Type B pancreatic cell (in vitro differentiated cells): ENCODE measurements at places on chromosomes 7 and 10. TPM values are rescaled to one million over a fixed set of nuclear protein-coding genes. Genes with fewer than 3 reads are reported as not detected.

The FKBP6 gene
- not detected in 2 replicates for total RNA-seq

The GPRIN2 gene
- total RNA-seq: 4.4 and 7.0 TPM in 2 replicates

The SLC26A3 gene
- total RNA-seq: 4.7 and 14.3 TPM in 2 replicates

The TFEC gene
- total RNA-seq: 0.12 and 0.62 TPM in 2 replicates

The FBH1 gene
- 73.0 TPM in 2 replicates for total RNA-seq

- no peaks in the 10 kb centered on the region for H3K4me1 ChIP-seq
- H3K36me3 ChIP-seq: no peaks in the 10 kb centered on the region
- DNase-seq: no peak
- H3K27me3 ChIP-seq: peaks cover 10% of the 10 kb centered on the region
- no peak overlapping the region for H3K27ac ChIP-seq
Measured at GRCh38 chr7:12146813-12147212, 64.3 kb upstream of the TMEM106B start.

GRCh38 chr7:156832195-156832877 lies 60.6 kb downstream of the LMBR1 start:
- no peak overlapping the region for H3K27ac ChIP-seq
- DNase-seq: no peak
- H3K4me1 ChIP-seq: peaks cover 6% of the 10 kb centered on the region
- no peak overlapping the region for H3K4me3 ChIP-seq

DNA sequence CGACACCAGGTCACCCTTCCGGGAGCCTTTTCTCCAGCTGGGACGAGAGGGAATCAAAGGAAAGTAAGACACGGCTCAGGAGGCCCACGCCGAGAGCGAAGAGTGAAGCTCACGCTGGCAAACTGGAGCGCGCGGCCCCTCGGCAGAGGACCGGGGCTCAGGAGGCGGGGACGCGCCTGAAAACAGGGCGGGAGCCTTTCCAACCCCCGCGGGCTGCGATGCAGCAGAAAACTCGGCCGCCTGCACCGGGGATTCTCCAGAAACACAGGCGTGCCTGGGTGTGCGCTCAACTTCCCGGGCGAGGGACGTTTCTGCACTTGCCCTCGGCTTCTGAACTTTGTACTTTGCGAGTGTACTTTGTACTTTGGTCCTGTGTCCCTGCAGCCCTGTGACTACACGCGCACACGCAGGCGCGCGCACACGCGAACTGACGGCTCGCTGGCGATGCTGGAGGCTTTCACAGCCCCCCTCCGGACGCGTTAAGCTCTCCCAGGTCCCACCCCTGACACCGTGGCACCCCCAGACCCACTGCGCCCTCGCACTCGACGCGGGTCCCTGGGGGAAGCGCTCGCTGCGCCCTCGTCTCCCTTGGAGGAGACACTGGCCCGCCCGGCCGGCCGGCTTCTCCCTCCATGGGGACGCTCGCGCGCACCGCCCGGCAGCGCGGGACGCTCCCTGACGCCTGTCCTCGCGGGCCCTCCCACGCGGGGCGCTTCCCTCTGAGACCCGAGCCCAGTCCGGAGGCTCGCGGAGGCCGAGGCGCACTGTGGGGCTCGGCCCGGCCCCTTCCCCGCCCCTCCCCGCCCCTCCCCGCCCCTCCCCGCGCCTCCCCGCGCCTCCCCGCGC lies 588 bp upstream of the PAOX start:
- H3K36me3 ChIP-seq: no peaks in the 10 kb centered on the region
- H3K27ac ChIP-seq: peak overlapping the region; percentile 50
- DNase-seq: peak; percentile 83
- peak overlapping the region; percentile 85 for H3K4me3 ChIP-seq
- peaks cover 10% of the 10 kb centered on the region for H3K4me1 ChIP-seq
- H3K27me3 ChIP-seq: no peaks in the 10 kb centered on the region

DNA sequence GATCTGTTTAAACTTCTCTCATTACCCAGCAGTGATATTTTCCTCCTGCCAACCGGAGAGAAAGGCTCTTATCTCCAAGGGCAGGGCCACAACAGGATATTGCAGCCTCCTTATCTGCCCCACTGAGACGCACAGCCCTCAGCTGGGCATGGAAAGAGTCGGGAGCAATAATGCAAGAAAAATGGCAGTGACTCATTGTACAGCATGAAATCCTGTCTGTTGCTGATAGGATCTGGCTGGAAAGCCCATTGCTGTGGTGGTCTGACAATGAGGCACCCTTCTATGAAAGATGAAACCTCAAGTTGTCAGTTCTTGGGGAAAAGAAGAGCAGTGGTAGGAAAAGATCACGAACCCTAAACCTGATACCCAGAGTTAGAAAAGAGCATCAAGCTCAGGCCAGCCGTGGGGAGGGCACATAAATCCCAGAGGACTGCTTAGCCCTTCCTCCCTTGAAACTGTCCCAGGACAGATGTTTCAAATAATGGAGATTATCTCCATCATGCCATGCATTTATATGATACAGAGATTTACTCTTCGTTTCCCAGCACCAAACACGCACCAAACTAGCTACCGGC lies 47.0 kb upstream of the FIGNL1 start:
- DNase-seq: no peak
- no peaks in the 10 kb centered on the region for H3K36me3 ChIP-seq
- peak overlapping the region; percentile 43 for H3K4me3 ChIP-seq
- H3K27ac ChIP-seq: peak overlapping the region; percentile 62
- peaks cover 10% of the 10 kb centered on the region for H3K4me1 ChIP-seq

- DNase-seq: no peak
- H3K4me3 ChIP-seq: no peak overlapping the region
- no peaks in the 10 kb centered on the region for H3K36me3 ChIP-seq
- H3K27me3 ChIP-seq: no peaks in the 10 kb centered on the region
- no peak overlapping the region for H3K27ac ChIP-seq
- no peaks in the 10 kb centered on the region for H3K4me1 ChIP-seq
Measured at GRCh38 chr7:145848691-145849090, 267.9 kb upstream of the CNTNAP2 start.

DNA sequence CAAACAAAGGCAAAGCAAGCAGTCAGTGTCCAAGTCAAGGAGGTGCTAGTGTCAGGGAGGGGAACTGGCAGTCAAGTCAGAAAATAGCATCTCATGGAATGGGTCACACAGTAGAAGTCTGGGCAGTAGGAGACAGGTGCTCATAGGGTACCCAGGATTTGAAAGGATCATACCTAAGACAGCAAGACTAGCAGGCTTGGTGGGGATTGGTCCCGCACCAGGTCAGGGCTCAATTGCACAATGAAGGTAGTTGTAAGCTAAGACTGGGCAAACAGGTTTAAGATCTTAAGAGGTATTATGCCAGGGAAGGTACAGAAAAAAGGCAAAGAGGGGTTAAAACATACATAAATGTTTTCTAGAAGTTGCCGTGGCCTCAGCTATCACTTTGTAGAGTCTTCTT lies 181.4 kb upstream of the ETV1 start:
- no peak overlapping the region for H3K27ac ChIP-seq
- no peaks in the 10 kb centered on the region for H3K36me3 ChIP-seq
- H3K27me3 ChIP-seq: no peaks in the 10 kb centered on the region
- no peak overlapping the region for H3K4me3 ChIP-seq
- DNase-seq: no peak

DNA sequence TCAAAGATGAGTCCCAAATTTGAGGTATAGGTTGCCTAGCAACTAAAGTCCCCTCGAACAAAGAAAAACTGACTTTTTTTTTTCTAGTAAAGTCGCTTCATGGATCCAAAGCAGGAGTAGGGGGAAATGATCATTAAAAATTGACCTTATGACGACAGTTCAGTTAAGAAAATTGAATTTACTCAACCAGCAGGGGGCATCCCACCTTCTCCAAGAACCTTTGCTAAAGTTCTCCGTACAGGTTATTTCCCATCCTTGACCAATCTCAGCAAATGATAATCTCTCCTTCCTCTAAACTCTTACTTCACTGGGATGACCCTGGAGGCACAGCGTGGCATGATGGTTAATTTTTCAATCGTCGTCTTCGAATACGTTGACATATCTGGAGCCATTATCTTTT lies 228.3 kb downstream of the CALN1 start:
- no peak for DNase-seq
- no peaks in the 10 kb centered on the region for H3K36me3 ChIP-seq
- no peaks in the 10 kb centered on the region for H3K4me1 ChIP-seq
- H3K27me3 ChIP-seq: no peaks in the 10 kb centered on the region
- no peak overlapping the region for H3K27ac ChIP-seq
- no peak overlapping the region for H3K4me3 ChIP-seq

DNA sequence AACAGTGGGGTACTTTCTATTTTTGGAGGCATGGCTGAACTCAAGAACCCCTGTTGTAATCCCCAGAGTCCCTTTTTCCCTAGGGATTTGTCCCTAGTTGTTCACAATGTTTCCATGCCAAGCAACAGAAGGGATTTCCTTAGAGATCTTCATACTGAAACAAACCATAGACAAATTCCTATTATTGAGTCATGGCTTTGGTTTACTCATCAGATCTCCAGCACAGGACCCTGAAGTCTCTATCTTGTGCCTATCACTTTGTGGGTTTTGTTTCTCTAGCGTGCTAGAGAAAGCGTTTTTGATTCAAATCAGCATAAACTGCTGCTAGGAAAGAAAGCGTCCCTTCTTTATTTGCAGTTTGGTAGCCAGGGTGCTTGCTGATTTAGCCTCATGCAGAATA lies 165.0 kb downstream of the BAMBI start:
- H3K27me3 ChIP-seq: no peaks in the 10 kb centered on the region
- no peaks in the 10 kb centered on the region for H3K36me3 ChIP-seq
- H3K27ac ChIP-seq: no peak overlapping the region
- peaks cover 22% of the 10 kb centered on the region for H3K4me1 ChIP-seq
- H3K4me3 ChIP-seq: no peak overlapping the region
- no peak for DNase-seq

GRCh38 chr10:7664707-7665106 lies 2.1 kb downstream of the ITIH5 start:
- peaks cover 32% of the 10 kb centered on the region for H3K4me1 ChIP-seq
- H3K27ac ChIP-seq: no peak overlapping the region
- peak overlapping the region; percentile 38 for H3K4me3 ChIP-seq
- no peaks in the 10 kb centered on the region for H3K36me3 ChIP-seq
- no peak for DNase-seq
- peaks cover 36% of the 10 kb centered on the region for H3K27me3 ChIP-seq

DNA sequence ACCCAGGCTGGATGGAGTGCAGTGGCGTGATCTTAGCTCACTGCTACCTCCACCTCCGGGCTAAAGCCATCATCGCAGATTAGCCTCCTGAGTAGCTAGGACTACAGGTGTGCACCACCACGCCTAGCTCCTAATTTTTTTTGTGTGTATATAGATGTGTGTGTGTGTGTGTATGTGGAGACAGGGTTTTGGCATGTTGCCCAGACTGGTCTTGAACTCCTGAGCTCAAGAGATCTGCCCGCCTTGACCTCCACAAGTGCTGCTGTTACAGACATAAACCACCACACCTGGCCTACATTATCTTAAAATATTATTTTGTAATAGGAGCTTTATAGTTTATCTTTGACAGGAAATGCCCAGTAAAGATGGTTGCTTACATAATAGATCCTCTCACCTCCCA lies 25.0 kb downstream of the FOXP2 start:
- no peaks in the 10 kb centered on the region for H3K4me1 ChIP-seq
- H3K27ac ChIP-seq: no peak overlapping the region
- DNase-seq: no peak
- H3K27me3 ChIP-seq: no peaks in the 10 kb centered on the region
- no peak overlapping the region for H3K4me3 ChIP-seq
- peaks cover 4% of the 10 kb centered on the region for H3K36me3 ChIP-seq

DNA sequence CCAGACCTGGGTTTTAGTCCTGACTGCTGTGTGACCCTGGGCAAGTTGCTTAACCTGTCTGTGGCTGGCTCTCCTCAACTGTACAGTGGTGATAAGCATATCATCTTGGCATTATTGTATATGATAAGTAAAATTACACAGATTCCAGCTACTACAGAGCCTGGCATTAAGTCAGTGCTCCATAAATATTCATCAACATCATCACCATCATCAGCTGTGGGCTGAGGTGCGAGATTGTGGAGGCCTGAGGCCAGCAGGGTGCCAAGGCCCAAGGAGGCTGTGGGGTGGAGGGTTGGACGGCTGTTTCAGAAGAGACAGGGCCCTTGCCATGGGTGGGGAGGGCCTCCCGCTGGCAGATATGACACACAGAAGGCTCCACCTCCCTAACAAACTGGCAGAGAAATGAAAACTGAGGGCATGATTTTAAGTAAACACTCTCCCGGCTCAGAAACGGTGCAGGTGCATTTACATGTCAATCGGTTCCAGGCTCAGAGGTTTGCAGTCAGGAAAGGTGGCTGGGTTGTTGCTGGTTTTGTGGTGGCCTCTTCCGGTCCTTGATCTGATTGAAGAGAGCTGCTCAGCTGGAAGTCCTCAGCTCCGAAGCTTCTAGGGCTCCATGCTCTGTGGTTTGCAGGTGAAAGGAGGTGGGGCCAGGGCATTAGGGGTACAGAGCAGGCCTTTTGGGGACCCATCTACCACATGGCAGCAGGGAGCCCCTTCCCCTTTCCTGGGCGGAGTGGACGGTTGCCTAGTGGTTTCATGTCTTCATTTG lies 10.2 kb downstream of the CRYGN start:
- H3K4me1 ChIP-seq: peaks cover 40% of the 10 kb centered on the region
- no peak for DNase-seq
- no peaks in the 10 kb centered on the region for H3K27me3 ChIP-seq
- H3K36me3 ChIP-seq: no peaks in the 10 kb centered on the region

GRCh38 chr7:80804589-80804988 lies 114.3 kb downstream of the SEMA3C start:
- no peak overlapping the region for H3K27ac ChIP-seq
- peaks cover 9% of the 10 kb centered on the region for H3K36me3 ChIP-seq
- DNase-seq: no peak
- peaks cover 5% of the 10 kb centered on the region for H3K4me1 ChIP-seq

GRCh38 chr7:29607259-29607658 lies 43.6 kb downstream of the PRR15 start:
- H3K4me3 ChIP-seq: no peak overlapping the region
- peaks cover 31% of the 10 kb centered on the region for H3K4me1 ChIP-seq
- no peaks in the 10 kb centered on the region for H3K36me3 ChIP-seq
- peak overlapping the region; percentile 90 for H3K27ac ChIP-seq

GRCh38 chr10:24415455-24416125 lies 206.7 kb downstream of the KIAA1217 start:
- no peaks in the 10 kb centered on the region for H3K27me3 ChIP-seq
- DNase-seq: no peak
- H3K4me1 ChIP-seq: peaks cover 29% of the 10 kb centered on the region
- H3K4me3 ChIP-seq: peak overlapping the region; percentile 57
- H3K27ac ChIP-seq: peak overlapping the region; percentile 83

GRCh38 chr10:74022926-74023629 lies 25.2 kb downstream of the VCL start:
- peaks cover 25% of the 10 kb centered on the region for H3K36me3 ChIP-seq
- no peak overlapping the region for H3K4me3 ChIP-seq
- peaks cover 23% of the 10 kb centered on the region for H3K4me1 ChIP-seq
- H3K27ac ChIP-seq: peak overlapping the region; percentile 23
- DNase-seq: no peak

DNA sequence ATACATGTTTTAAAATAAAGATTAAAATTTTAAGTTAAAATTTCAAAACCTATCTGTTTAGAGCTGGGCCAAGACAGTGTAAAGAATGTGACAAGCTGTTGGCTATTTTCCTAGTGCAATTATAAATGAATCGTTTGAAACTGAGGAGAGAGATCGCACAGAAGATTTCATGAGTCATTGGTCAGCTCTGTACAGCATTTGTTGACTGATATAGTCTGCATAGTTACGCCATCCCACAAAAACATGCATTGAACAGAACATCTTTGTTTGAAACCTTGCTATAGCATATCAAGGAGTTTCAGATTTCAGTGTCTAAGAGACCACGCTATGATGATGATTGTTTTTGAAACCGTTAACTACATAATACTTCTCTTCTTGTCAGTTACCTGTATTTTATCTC lies 1.3 kb upstream of the C10orf67 start:
- no peaks in the 10 kb centered on the region for H3K36me3 ChIP-seq
- no peak for DNase-seq
- H3K4me1 ChIP-seq: peaks cover 9% of the 10 kb centered on the region

- peaks cover 22% of the 10 kb centered on the region for H3K4me1 ChIP-seq
- no peak for DNase-seq
- H3K27ac ChIP-seq: no peak overlapping the region
- H3K27me3 ChIP-seq: no peaks in the 10 kb centered on the region
- no peak overlapping the region for H3K4me3 ChIP-seq
Measured at GRCh38 chr7:37007268-37007667, 283.0 kb upstream of the AOAH start.
